ENCODE measurements at places on chromosomes 16 and 17.

GRCh38 chr16:58485184-58485887, 14.6 kb upstream of the NDRG4 start:
- H3K27me3 ChIP-seq = no peaks in the 10 kb centered on the region
- H3K36me3 ChIP-seq = no peaks in the 10 kb centered on the region
- no peak overlapping the region for H3K27ac ChIP-seq

DNA sequence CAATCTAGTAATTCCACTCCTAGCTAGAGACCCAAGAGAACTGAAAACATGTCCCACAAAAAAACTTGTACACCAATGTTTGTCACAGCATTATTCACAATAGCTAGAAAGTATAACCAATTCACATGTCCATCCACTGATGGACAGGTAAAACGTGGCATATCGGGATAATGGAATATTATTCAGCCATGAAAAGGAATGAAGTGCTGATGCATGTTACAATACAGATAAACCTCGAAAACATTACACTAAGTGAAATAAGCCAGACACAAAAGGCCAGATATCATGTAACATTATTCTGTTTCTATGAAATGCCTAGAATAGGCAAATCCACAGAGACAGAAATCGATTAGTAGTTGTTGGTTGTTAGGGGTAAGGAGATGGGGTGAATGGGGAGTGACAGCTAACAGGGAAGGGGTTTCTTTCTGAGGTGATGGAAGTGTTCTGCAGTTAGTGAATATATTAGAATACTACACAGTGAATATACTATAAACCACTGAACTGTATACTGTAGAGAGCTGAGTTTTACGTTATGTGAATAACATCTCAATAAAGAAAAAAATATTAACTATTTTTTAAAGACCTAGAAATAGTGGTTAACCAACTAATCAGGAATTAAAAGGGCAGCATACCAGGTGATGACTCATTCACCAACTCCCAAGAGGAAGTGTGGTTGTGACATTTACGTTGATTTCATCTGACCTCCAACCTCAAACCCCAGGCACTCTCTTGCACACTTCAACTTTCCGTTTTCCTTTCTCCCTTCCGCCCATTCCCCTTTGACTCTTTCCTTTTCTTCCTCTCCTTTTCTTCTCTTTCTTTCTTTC, 48.6 kb downstream of the GAS7 start:
- no peak overlapping the region for H3K27ac ChIP-seq
- no peak overlapping the region for H3K4me3 ChIP-seq
- DNase-seq = no peak
- no peaks in the 10 kb centered on the region for H3K27me3 ChIP-seq

DNA sequence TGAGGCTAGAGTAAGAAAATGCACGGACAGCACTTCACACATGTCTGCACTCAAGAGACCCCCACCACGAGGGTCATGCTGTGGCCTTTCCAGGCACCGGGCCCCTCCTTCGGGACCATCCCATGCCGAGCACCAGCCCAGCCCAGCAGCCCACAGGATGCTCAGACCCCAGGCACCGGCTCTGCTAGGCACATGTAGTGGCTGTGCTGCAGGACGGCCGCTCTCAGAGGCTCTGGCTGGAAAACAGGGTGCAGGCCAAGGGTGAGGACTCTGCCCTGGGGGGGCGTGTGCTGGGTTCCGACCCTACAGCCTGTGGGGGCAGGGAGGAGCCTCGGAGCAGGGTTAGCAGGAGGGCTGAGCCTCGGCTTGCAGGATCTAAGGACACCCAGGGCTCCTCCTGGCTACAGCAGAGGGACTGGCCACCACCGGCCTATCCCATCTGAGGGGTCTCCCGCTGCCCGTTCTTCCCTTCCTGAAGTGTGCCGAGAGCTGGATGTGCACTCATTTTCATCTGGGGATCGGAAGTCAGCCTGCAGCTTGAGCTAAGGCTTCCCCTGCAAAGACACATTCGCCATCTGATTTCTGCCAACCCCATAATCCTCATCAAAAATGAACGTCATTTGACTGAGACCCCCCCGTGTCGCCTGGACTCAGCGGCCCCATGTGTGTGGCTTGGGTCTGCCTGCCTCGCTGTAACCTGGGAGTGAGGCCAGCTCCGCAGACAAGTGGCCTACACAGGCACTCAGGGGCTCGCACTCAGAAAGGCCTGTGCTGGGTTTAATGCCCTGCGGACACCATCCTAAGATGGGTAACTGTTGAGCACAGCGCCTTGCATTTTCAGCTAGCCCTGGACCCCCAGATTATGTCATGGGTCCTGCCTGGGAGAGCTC, 293.1 kb upstream of the FOXF1 start:
- no peak for DNase-seq
- no peak overlapping the region for H3K27ac ChIP-seq
- H3K27me3 ChIP-seq = peaks cover 75% of the 10 kb centered on the region
- H3K4me3 ChIP-seq = no peak overlapping the region

DNA sequence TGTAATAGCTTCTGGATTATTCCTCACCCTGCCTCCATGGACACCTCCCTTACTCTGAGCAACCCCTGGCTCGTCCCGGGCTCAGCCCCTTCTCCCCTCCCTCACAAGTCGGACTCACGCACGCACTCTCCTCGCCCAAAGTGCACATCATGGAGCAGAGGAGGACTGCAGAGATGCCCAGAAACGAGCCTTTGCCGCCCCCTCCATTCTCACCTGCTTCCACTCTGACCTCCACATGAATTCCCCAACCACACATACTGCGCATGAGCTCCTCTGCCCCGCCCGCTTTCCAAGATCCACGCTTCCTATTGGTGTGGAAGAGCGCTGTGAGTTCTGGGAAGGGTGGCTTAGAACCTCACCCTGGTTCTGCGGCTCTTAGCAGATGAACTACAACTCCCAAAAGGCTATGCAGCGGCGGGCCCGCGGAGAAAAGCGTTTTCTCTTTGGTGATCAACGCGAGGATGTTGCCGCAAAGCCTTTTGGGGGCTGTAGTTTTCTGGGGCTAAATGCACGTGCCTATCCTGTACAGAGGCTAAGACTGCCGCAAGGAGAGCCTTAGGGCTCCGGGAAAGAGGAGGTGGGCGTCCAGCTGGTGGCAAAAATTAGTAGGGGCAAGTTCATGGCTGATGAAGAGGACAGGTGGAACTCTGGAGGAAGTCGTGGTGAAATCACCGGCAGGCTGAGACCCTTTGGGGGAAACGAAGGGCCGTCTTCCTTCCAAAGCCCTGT, at the start of gene PHB1:
TSS of gene PHB1 (minus strand) at position 261 of the 729 bp plus-strand sequence. CDS start 1,618 bp downstream, outside the sequence.
- peak; percentile 98 for DNase-seq
- H3K4me1 ChIP-seq = peaks cover 5% of the 10 kb centered on the region
- H3K4me3 ChIP-seq = peak within 1 kb of the TSS; percentile 78
- peak within 1 kb of the TSS; percentile 72 for H3K27ac ChIP-seq
- H3K27me3 ChIP-seq = no peaks in the 10 kb centered on the region

- no peak overlapping the region for H3K4me3 ChIP-seq
- H3K4me1 ChIP-seq = peaks cover 3% of the 10 kb centered on the region
- no peak for DNase-seq
- no peaks in the 10 kb centered on the region for H3K36me3 ChIP-seq
- peaks cover 42% of the 10 kb centered on the region for H3K27me3 ChIP-seq
These were observed 91.1 kb downstream of the RGS9 start for GRCh38 chr17:65228287-65228686.

Data from tibial artery (tissue), 4 donors.